GM06990 (cell line): ENCODE measurements at places on chromosomes 3 and 15.

- no peak for DNase-seq
These were observed 26.0 kb upstream of the CORO2B start for GRCh38 chr15:68552773-68553172.

DNA sequence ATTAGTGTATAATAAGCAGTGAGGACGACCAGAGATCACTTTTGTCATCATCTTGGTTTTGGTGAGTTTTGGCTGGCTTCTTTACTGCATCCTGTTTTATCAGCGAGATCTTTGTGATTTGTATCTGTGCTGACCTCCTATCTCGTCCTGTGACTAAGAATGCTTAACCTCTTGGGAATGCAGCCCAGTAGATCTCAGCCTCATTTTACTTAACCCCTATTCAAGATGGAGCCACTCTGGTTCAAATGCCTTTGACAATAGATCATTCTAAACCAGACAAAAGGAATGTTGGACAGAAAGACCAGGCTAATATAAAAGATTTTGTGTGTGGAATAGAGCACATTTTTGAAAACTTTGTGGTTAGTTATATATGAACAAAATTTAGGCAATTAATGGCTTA is 618.5 kb upstream of the BCHE start:
- DNase-seq = no peak

DNA sequence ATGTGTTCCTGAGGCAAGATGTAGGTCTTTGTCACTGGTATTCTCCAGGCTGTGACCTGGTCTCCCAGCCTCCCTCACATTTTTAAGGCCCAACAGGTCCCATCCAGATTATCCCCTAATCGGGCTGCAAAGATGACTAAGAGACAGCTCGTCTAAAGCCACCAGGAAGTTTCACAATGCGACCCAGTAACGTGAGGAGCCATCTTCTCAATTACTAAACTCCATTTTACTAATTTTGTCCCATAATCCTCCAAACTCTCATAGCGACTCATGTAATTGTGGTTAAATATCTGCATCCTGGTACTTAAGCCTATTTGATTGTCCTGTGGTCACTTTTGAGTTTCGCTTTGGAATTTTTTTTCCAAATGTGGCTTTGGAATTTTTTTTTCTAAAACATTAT is 8.7 kb upstream of the PLA2G4F start:
- DNase-seq = no peak

- peak; percentile 96 for DNase-seq
These were observed at the start of gene C15orf40 for GRCh38 chr15:83011271-83012075. Gene C15orf40 (minus strand): TSS chr15:83011639. CDS start chr15:83011607, 32 bp downstream.

DNA sequence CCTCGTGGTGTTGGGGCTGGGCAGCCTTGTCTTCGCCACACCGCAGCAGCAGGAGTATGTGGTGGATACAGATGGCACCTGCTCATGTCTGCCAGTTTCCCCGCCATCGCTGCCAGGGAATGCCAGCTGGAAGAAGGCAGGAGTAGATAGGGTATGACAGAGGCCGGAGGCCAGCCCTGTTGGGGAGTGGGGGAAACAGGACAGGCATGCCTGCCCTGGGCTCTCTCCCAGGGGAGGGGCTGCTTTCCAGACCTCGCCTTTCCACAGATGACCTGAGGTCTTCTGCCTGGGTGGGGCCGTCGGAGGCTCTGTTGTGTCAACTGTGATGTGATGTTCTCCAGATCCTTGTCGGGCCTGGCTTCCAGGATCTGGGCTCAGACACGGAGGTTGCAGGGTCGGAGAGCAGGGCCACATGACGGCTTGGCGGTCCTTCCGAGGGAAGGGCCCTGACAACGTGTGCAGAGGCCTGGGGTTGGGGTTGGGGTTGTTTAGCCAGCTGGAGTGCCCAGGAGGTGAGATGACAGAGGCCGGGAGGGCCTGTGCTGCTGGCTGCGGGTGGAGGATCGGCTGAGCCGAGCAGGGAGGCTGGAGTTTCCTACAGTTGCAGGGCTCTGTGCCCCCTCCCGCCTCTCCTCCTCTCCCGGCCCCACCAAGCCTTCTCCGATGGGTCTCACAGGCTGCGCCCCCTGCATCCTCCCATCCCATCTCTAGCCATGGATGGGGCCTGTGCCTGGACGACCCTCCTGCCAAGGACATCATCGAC is 102.0 kb downstream of the TBC1D2B start:
- no peak for DNase-seq
